Right forelimb (tissue), 1 donor: ENCODE measurements at places on chromosomes 12 and 14.

- DNase-seq, result no peak
Observed at GRCh38 chr12:57530396-57531142, 7.9 kb downstream of the MBD6 start.

GRCh38 chr12:52873832-52874572, 25.2 kb upstream of the KRT78 start:
- peak; percentile 72 for DNase-seq

GRCh38 chr12:54684636-54685630, 36.8 kb upstream of the DCD start:
- DNase-seq, result no peak

GRCh38 chr14:50797250-50798047, 33.5 kb downstream of the NIN start:
- DNase-seq, result no peak

GRCh38 chr12:14313379-14314138, 51.9 kb upstream of the ATF7IP start:
- no peak for DNase-seq

GRCh38 chr12:131001493-131001892, 47.8 kb downstream of the ADGRD1 start:
- no peak for DNase-seq

DNA sequence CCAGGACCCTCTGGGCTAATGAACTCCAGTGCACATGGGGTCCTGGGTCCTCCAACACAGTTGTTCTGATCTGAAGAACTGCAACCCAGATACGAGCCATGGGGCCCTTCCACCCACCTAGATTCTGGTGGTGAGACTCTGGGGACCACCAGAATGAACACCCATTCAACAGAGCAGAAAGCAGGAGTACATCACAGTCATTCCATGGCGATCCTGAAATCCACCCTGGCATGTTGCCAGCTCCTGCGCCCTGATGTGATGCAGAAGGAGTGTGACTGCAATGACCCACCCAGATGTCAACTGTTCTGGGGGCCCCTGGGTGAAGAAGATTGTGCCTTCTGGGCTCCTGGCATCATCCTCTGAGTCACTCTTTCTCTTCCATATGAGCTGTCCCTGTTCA, 211.6 kb downstream of the KIF26A start:
- DNase-seq, result peak; percentile 29

DNA sequence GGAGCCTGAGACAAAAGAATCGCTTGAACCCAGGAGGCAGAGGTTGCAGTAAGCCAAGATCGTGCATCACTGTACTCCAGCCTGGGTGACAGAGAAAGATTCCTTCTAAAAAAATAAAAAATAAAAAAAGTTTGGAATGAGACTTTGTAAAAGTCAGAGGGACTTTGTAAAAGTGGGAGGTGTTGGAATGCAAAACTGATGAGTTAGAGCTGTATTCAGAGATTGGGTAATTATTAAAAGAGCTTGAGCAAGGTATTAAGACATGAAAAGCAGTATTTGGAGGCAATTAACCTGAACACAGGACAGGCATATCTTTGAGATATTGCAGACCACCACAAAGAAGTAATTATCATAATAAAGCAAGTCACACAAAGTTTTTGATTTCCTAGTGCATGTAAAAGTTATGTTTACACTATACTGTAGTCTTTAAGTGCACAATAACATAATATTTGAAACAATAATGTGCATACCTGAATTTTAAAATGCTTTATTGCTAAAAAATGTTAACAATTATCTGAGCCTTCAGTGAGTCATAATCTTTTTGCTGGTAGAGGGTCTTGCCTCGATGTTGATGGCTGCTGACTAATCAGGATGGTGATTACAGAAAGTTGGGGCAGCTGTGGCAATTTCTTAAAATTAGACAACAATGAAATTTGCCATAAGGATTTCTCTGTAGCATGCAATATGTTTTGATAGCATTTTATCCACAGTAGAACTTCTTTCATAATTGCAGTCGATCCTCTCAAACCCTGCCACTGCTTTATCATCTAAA, 33.1 kb downstream of the PHLDA1 start:
- DNase-seq, result no peak

- no peak for DNase-seq
Observed at GRCh38 chr12:46084666-46085631, 94.6 kb upstream of the SCAF11 start.

GRCh38 chr12:49014547-49014946, 4.0 kb downstream of the PRKAG1 start:
- no peak for DNase-seq
